ENCODE measurements at places on chromosomes 11 and 22. TPM values are rescaled to one million over a fixed set of nuclear protein-coding genes. Genes with fewer than 3 reads are reported as not detected.

NAALADL1 gene
- 0.89 TPM for total RNA-seq

CHRNA10 gene
- total RNA-seq, result 1.3 TPM

OR51B2 gene
- total RNA-seq, result not detected

SCUBE2 gene
- 6.0 TPM for total RNA-seq

SELENOM gene
- total RNA-seq, result 23.8 TPM

DKK3 gene
- total RNA-seq, result 51.3 TPM

DGAT2 gene
- total RNA-seq, result 3.0 TPM

CBX7 gene
- 7.3 TPM for total RNA-seq

GPR83 gene
- total RNA-seq, result 0.39 TPM

SELENOH gene
- total RNA-seq, result 149 TPM

LRFN4 gene
- total RNA-seq, result 14.7 TPM

BEST1 gene
- 5.0 TPM for total RNA-seq

PARVA gene
- 5.8 TPM for total RNA-seq

INPP5J gene
- total RNA-seq, result 2.1 TPM

MS4A10 gene
- total RNA-seq, result 0.08 TPM

OR52I1 gene
- 0.45 TPM for total RNA-seq

SOX10 gene
- 2.2 TPM for total RNA-seq

RTN4RL2 gene
- total RNA-seq, result 7.6 TPM

DCHS1 gene
- 22.7 TPM for total RNA-seq

MUC6 gene
- 0.14 TPM for total RNA-seq

SLC25A18 gene
- total RNA-seq, result 0.92 TPM

C1QTNF5 gene
- 1.5 TPM for total RNA-seq

FADD gene
- total RNA-seq, result 8.0 TPM

LIF gene
- 10.9 TPM for total RNA-seq

KLHDC7B gene
- 0.93 TPM for total RNA-seq

FLRT1 gene
- 10.1 TPM for total RNA-seq

UBQLNL gene
- total RNA-seq, result 0.83 TPM

DRG1 gene
- 56.4 TPM for total RNA-seq

B4GALNT4 gene
- total RNA-seq, result 80.7 TPM

LMO2 gene
- total RNA-seq, result 1.4 TPM

ASPHD2 gene
- 2.2 TPM for total RNA-seq

OLFML1 gene
- total RNA-seq, result 28.8 TPM

GNG3 gene
- total RNA-seq, result 147 TPM

OR4A16 gene
- total RNA-seq, result not detected
